ENCODE measurements at places on chromosomes 5 and 9.

DNA sequence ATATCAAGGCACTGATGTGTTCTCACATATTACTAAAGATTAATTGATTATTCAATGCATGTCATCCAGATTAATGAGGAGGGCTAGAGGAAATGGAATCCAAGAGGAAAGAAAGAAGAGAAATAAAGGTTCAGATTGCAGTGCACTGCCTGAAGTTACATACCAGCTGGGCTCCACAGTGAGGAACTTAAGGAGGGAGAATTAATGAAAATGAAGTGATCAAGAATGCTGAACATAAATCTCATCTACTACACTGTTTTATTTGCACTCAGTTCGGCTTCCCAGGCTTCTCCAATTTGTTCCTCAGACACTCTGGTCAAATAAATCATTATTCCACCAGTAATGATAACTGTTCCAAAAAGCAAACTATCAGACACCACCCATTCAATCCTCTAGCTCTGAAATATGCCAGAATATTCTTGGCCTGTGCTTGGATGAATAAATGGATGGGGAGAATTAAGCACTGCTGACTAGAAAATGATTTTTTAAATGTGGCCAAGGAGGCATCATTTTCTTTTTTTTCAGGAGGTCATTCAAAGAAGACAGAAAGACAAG, 88.6 kb upstream of the FBN2 start:
- no peak for DNase-seq

DNA sequence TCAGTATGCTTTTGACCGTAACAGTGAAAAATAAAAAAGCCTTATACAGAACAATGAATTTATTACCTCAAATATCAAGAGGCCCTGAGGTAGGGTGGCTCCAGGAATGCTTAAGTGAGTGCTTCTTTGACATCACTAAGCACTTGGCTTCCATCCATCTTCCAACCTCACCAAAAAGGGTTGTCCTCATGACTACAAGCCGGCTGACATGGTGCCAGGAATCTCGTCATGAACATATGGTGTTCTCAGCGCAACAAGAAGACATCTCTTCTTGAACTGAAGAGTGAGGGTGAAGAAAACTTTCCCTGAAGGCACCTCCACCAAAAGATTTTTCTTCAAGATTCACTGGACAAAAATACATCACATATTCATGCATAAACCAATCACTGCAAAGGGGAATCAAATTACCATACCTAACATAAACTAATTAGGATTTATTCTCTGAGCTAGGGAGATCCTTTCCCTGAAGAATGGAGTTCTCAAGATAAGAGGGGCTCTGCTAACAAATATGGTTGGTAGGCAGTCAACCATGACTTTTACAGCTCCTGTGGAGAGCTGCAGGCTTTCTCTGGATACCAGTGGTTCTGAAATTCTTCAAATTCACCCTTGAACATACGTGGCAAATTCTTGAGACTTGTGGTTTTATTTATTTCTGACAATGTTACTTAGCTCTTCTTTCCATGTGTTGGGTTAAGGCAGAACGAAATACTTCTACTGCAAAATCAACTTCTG, 49.5 kb downstream of the AGXT2 start:
- DNase-seq = no peak

- DNase-seq = no peak
These were observed 1025.1 kb upstream of the C9orf72 start for GRCh38 chr9:28598408-28598807.

DNA sequence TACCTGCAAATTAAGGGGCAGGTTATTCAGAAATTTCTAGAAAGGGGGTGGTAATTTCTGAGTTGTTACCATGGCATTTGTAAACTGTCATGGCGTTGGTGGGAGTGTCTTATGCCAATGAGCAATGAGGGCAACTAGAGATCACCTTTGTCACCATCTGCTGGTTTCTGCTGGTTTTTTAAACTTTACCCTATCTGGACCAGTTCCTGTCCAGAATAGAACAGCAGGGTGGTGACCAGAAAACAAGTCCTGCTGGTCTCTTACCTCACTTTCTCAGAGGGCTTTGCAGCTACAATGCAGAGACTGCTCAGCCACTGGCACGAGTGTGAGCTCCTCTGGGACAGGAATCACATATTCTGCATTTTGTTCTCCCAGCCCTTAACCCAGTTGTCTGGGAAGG, 51.4 kb downstream of the FAM114A2 start:
- DNase-seq = no peak

DNA sequence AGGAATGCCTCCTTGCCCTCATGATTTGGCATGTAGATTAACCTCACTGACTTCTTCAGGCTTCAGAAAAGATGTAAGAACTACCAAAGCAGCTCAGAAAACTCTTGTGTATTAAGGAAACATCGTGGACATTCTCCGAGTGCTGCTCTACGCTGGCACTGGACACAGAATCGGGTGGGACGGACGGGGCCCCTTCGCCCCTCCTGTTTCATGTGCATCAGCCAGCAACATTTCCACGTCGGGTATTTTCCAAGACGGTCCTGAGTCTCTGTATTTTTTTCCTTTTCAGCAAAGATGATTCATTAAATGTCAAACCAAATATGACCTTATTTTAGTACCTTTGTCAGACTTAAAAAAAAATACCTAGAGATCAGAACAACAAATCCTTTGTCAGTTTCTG, 583.6 kb downstream of the CCDC171 start:
- DNase-seq = no peak

DNA sequence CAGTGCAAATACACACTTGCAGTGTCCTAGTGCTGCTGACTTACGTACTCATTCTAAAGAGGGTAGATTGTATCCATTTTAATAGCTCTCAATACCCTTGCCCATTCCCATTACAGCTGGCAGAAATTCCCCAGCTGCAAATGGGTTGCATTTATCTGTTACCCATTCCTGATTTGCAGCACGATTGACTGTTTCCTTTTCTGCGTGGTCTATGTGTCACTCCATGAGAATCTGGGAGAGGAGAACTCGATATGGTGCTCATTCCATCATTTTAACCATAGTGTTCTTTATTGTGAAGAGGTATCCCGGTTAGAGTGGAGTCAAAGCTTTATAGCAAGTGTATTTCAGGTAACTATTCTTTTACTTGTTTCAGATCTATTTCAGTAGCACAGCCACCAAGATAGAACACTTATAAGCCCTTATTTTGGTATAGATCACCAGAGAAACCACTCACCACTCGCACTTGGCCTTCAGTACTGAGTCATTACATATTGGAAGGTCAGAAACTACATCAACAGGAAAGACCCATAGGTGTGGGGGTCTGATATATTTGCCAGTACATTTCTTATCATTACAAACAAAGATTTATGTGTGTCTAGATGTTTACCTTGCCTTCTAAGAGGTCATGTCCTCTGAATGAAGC, 139.5 kb downstream of the MUSK start:
- no peak for DNase-seq

- no peak for DNase-seq
These were observed 7.0 kb downstream of the PIGO start for GRCh38 chr9:35089434-35089833.

- no peak for DNase-seq
These were observed 20.3 kb downstream of the AOPEP start for GRCh38 chr9:94746541-94747370.

GRCh38 chr9:98442114-98442513, 186.7 kb upstream of the TBC1D2 start:
- no peak for DNase-seq

DNA sequence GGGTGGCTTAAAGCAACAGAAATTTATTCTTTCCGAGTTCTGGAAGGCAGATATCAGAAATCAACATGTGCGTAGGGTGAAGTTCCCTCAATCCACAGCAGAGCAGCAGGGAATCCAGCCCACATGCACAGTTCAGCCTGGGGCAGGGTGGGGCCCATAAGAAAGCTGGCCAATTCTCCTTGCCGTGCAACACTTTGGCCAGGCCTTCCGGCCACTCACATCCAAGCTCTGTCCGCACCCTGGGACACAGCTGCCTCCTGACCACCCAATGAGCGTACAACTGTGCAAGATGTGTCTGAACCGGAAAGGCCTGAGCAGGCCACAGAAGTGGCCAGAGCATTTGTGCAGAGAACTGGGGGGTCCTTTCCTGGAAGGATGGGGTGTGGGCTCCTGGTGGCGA, 274.9 kb downstream of the GADD45G start:
- no peak for DNase-seq

- DNase-seq = no peak
These were observed 185.9 kb downstream of the SEMA6A start for GRCh38 chr5:116388564-116389258.

DNA sequence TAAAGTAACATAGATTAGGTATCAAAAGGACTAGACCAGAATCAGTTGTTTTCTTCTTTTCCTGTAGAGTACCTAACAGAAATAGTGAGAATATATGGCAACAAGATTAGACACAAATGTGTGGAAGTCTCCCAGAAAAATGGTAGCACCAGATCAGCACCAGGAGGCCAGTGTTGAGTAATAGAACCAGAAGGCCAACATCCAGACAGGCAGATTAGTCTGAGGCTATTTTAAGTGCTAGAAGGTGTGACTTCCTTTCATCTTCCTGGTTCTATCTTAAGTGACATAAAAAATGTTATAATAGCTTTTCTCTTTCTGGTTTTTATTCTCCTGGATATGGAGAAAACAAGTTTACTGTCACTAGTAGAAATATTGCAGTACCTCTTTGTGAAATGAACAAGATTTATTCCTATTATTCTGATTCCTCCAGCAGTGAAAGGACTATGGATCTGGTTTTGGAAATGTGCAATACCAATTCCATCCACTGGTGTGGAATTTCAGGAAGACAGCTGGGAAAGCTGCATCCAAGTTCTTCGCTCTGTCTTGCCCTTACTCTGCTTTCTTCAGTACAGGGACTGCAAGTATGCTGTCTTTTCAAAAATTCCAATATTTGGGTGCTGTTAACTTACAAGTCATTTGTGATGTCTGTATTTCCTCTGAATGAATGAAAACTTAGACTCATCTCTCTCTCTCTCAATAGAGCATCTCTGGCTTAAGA, 39.1 kb downstream of the SHLD3 start:
- DNase-seq = no peak

DNA sequence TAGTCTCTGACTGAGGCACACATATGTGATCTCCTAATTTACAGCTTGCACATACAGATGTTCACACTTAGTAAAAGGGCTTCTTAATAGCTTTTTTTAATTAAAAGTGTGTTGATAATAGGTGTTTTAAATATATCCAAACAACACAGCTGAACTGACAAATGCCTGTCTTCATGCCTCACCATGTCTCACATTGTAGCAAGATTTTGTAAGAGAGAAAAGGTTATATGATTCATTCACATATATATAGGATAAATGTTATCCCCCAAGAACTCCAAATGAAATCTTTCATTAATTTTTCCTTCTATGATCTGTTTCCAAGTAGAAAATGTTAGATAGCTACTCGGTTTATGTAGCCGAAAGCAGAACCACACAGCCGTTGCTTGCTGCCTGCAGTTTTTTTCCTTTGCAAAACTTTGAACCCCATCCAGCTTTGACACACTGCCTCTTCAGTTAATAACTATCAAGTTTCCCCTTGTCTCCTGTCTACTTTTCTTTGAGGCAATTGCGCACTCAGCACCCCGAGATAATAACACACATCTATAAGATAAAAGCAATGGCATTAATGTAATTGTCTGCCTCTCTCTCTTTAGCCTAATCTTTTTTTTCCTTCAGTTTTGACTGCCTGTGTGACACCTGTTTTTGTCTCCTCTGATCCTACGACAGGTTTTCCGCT, 299.2 kb downstream of the BNC2 start:
- no peak for DNase-seq

- no peak for DNase-seq
These were observed 157.5 kb upstream of the IQGAP2 start for GRCh38 chr5:76245590-76245989.

- DNase-seq = no peak
These were observed 2.8 kb downstream of the SMIM33 start for GRCh38 chr5:139473565-139473964.

GRCh38 chr5:145824040-145824439, 11.1 kb downstream of the PRELID2 start:
- DNase-seq = no peak

DNA sequence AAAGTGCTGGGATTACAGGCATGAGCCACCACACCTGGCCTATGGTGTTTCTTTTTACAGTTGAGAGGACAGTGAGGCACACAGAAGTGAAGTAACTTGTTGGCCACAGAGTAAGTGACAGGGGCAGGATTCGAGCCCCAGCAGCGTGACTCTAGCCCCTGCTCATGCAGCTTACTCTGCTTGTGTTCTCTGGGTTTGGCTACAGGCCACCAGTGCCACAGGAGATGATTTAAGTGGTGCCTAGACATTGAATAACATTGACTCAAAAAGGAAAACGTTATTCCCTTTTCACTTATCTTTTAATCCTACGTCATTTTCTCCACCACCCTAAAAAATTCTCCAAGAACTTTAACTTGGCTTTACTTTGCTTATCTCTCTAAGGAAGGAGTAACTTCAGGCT, 61.4 kb downstream of the SNX24 start:
- no peak for DNase-seq

GRCh38 chr5:94849821-94850736, 231.6 kb downstream of the SLF1 start:
- DNase-seq = peak; percentile 16

- no peak for DNase-seq
These were observed 1.9 kb upstream of the RNF38 start for GRCh38 chr9:36401897-36402480.

GRCh38 chr5:134527961-134528424, 2.5 kb downstream of the JADE2 start:
- no peak for DNase-seq

GRCh38 chr5:6674886-6675285, 38.3 kb upstream of the TENT4A start:
- no peak for DNase-seq

DNA sequence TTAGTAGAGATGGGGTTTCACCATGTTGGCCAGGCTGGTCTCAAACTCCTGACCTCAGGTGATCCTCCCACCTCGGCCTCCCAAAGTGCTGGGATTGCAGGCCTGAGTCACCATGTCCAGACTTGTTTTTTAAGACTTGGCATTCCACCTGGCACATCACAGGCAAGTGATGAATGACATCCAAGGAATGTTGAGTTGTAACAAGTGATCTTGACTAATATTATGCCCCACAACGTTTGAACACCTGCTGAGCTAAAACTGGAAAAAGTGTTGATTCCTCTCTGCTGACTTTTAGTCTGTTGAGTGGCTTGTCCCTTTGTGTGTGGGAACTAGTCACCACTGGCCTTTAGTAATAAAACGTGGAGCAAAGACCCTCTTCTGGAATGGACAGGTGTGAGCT, 54.6 kb downstream of the SUB1 start:
- DNase-seq = no peak

- DNase-seq = no peak
These were observed 352.7 kb downstream of the ZNF608 start for GRCh38 chr5:124393584-124394379.

- DNase-seq = no peak
These were observed 66.9 kb downstream of the HMCN2 start for GRCh38 chr9:130332384-130332926.

- no peak for DNase-seq
These were observed 101.8 kb upstream of the TAF11L2 start for GRCh38 chr5:17396247-17396646.
